Cortex of kidney (tissue), 1 donor: ENCODE measurements at places on chromosomes 1 and 21.

DNA sequence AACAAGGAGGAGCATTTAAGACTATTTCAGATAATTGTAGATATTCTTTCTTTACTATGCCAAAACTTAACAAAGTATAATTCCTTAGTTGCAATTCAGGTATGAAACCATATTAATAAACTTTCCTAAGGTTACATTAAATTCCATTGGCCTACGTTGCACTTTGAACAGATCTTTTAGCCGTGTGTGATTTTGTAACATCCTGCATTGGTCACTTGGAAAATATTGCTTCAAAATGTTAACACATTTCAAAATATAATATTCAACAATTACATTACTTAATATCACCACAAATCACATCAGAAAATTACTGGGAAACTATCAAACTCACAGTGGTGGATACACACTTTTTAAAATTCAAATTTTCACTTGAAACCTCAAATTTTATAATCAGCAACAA, 20.2 kb downstream of the ETS2 start:
- DNase-seq, result no peak

GRCh38 chr21:33847588-33848248, 67.9 kb downstream of the ATP5PO start:
- DNase-seq, result no peak

DNA sequence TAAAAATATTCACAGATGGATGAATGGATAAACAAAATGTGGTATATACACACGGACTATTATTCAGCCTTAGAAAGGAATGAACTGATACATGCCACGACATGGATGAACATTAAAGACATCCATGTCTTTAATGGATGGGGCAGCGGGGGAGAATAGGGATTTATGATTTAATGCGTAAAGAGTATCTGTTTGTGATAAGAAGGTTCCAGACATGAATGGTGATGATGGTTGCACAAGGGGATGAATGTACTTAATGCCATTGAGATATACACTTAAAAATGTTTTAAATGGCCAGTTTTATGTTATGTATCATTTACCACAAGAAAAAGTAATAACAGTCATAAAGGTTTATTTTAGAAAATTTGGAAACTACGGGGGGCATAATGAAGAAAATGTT, 108.6 kb upstream of the WLS start:
- no peak for DNase-seq

- no peak for DNase-seq
These were observed 264.7 kb upstream of the SGIP1 start for GRCh38 chr1:66269222-66269621.

DNA sequence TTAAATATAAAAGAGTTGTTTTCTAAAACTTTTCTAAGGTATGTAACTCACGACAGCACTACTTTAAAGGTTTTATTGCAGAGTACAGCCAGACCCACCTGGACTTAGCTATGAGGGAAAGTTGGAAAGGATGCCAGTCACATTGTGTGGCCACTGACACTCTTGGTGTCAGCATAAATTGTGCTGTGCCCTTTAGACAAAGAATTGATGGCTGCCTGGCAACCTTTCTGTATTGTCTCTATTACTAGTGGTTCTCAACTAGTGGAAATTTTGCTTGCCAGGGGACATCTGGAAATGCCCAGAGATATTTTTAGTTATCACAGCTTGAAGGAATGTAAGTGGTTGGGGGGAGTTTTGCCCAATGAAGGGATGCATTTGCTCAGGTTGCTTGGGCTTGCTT, 117.5 kb upstream of the APP start:
- no peak for DNase-seq

DNA sequence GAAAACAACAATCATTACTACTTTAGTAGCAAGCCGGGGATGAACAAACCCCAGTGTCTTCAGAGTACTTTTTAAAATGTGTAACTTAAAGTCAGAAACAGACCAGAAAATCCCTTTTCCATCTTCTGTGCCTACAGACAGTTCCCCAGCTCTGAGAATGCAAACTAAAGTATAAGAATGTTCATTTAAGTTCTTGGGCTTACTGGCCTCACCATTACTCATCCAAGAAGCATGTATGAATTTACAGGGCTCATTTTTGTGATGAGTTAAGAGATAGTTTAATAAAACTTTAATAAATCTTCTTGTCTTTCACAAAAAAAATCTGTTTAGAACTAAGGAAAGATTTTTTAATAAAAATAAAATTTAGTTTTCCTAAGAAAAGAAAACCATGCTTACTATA, 4.6 kb downstream of the LPGAT1 start:
- DNase-seq, result no peak

DNA sequence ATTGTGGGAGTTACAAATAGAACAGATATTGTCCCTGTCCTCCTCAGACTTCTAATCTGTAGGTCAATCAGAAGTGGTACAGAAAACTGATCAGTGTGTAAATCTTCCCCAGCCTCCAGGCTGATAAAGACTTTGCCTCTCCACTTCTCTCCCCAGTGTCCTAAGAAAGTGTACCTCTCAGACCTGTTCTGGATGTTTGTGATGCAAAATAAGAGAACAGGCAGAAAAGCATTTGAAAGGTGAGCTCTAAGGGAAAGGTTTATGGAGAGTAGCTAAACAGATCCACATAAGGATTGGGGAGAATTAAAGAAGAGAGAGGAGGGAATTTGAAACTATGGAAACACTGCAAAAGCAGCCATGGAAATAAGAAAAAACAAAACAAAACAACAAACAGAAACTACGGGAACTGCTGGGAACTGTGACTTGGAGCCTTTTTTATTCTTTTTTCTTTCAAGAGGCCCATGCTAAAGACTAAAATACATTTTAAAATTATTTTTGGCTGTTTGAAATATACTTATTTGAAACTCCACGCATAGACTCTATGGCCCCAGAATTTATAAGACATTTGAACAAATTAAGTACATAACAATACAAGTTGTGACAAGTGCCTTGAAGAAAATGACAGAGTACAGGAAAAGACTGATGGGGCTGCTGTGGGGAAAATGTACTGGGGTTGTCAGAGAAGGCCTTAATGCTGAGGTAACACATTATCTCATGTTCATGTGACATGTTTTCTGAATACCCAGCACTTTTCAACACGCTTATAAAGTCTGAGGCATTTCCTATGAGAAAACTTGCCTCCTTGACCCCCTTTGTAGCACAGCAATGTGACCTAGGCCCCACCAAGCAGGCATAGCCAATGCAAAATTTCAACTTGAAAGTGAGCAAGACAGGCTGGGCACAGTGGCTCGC, 51.2 kb downstream of the TRAF5 start:
- DNase-seq, result no peak

GRCh38 chr1:225447650-225448089, 19.8 kb upstream of the LBR start:
- DNase-seq, result no peak

DNA sequence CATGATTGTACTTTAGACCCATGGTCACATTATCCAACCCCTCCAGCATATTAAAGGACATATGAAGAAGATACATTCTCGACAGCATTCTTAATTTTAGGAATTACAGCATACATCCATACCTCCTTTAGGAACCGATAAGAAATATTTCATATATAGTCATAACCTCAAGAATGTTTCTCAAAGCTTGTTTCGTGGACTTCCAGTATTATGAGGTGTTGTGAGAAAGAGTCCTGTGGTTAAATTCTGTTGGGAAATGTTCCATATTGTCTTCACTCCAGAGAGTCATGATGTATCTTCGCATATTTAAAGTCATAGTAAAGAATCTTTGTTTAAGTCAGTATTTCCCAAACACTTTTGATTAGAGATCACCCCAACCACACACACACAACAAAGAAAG, 321.0 kb upstream of the SNX7 start:
- no peak for DNase-seq

GRCh38 chr1:14261395-14261794, 337.1 kb upstream of the KAZN start:
- no peak for DNase-seq

- no peak for DNase-seq
These were observed 112.0 kb downstream of the PDE4B start for GRCh38 chr1:65904681-65905083.

DNA sequence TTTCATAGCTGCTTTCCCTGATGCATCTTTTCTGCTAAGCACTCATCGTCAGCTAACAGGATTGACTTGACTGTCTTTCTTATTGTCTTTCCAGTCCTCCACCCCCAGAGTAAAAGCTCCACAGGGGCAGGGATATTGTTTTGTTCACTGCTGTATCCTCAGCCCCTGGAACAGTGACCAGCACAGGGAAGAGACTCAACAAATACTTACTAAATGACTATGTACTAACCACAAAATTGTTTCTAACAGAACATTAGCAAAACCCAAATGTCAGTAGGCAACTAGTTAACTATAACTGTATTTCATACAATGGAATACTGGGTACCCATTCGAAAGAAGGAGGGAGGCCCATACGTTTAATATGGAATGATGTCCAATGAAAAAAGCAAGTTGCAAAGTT, 53.0 kb downstream of the BCAR3 start:
- DNase-seq, result no peak

GRCh38 chr1:211603191-211603701, 24.3 kb upstream of the SLC30A1 start:
- DNase-seq, result no peak

- no peak for DNase-seq
These were observed 12.9 kb upstream of the KCNE1 start for GRCh38 chr21:34524646-34525601.

GRCh38 chr1:41895552-41895951, 23.2 kb downstream of the HIVEP3 start:
- no peak for DNase-seq

GRCh38 chr1:32992489-32993323, 28.1 kb upstream of the RNF19B start:
- no peak for DNase-seq

GRCh38 chr1:218250492-218250891, 34.6 kb upstream of the RRP15 start:
- DNase-seq, result no peak

DNA sequence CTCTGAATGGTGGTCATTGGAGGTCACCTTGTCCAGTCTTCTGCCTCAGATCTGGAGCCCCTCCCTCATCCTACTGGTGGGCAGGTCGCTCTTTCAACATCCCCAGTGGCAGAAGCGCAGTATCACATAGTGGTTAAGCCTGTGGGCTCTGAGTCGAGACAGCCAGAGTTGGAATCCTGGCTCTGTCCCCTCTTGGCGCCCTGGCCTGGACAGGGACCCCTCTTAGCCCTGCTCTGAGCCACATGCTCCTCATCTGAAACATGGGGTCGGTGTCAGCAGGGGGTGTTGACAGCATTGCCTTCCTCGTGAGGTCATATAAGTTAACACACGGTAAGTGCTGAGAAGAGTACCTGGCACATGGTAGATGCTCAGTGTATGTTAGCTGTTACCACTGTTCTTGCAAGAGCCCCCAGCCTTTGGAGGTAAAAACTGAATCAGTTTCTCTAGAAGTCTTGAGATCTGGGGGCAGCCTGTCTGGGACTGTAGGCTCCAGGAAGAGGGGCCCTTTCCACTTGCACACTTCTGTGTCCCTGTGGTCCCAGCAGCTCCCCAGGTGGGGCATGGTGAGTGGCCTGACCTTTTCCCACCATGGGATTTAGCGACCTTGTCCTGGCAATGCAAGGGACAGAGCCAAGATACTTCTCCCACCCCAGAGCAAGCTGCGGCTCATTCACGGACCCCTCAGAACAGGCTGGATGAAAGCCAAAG, 6.4 kb downstream of the ZC3H12A start:
- DNase-seq, result no peak

- no peak for DNase-seq
These were observed 5.2 kb upstream of the VSIG8 start for GRCh38 chr1:159867664-159868026.

- DNase-seq, result no peak
These were observed 372.8 kb upstream of the PKN2 start for GRCh38 chr1:88311265-88311664.

GRCh38 chr1:12152113-12152891, 14.5 kb upstream of the TNFRSF1B start:
- no peak for DNase-seq

DNA sequence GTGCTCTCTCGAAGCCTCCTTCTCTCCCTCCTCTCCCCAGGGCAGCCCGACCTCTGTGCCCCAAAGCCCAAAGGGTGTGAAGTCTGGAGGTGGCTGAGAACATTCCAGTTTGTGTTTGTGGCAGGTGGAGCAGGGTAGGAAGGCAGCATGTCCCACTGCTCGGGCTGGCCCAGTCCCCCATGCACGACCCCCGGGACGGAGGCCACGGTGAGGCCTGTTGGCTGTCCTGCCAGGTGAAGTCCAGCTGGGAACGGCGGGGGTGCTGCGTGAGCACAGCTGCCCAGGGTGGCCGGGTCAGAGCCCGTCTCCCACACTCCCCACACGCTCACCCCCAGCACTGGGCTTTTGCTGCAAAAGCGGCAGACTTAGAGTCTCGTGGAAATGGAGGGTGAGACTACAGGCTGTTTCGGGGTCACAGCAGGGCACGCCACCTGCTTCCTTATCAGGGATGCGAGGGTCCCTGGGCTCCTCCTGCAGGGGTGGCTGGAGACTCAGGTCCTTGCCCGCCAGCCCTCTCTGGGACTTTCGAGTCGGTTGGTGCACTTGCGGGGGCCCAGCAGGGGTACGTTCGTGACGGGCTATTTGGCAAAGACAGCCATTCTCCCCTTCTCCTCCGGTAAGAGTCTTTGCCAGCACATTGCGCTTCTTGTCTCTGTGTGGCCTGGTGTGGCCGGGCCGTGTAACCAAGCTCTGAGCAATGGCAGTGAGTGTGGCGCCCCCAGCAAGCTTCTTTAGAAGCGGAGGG, 40.3 kb downstream of the MORN1 start:
- DNase-seq, result no peak

DNA sequence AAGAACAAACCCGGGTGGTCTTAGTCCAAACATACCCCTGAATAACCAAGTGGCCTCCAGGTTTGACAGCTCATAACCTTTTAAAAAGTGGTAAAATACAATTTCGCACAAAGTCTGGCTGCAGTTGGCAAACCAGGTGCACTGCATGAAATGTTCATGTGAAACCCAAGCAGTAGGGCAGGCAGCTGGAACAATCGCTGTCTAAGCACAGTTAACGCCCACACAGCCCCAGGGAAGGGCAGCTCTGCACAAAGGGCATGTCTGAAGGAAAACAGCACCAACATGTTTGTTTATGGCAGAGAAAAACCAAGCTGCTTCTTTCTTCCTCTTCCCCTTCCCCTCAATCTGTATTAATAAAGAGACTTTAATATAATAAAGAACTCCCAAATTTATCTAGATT, 49.5 kb downstream of the KIAA1614 start:
- DNase-seq, result no peak

- DNase-seq, result no peak
These were observed 83.4 kb downstream of the CACHD1 start for GRCh38 chr1:64553285-64553684.

DNA sequence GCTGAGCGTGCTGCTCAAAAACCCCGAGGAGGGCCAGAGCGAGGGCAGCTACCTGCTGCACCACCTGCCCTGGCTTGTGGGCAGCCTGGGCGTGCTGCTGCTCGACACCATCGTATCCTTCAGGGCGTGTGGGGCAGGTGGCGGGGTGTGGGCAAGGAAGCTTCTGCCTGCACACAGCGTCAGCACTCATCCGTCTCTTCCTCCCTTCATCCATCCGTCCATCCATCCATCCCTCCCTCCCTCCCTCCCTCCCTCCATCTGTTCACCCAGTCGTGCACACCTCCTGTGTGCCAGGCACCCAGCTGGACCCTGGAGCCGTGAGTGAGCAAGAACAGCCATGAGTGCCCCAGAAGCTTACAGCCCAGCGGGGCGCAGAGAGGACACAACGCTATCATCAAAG, 15.2 kb downstream of the SLC66A1 start:
- no peak for DNase-seq
